Diencephalon (tissue), 1 donor: ENCODE measurements at places on chromosomes 6 and 20. TPM values are rescaled to one million over a fixed set of nuclear protein-coding genes. Genes with fewer than 3 reads are reported as not detected.

The STMND1 gene
- 0.92 TPM for total RNA-seq

The CPNE5 gene
- total RNA-seq, result 36.0 TPM

The PRSS16 gene
- total RNA-seq, result not detected

The MATN4 gene
- total RNA-seq, result 4.8 TPM

The ATF6B gene
- 19.8 TPM for total RNA-seq

The DEFB132 gene
- total RNA-seq, result not detected

The HLA-DQA2 gene
- total RNA-seq, result not detected
